Naive thymus-derived CD4-positive, alpha-beta T cell (primary cell): ENCODE measurements at places on chromosomes 12 and 14.
A peak's percentile ranks its signal among the peaks of the same experiment; 100 is the strongest.

- DNase-seq = no peak
Measured at GRCh38 chr12:26987634-26988424, 26.4 kb downstream of the TM7SF3 start.

GRCh38 chr12:116465856-116466255 is 93.3 kb upstream of the MAP1LC3B2 start:
- DNase-seq = no peak

- no peak for DNase-seq
Measured at GRCh38 chr12:51019927-51020326, 6.3 kb downstream of the SLC11A2 start.

DNA sequence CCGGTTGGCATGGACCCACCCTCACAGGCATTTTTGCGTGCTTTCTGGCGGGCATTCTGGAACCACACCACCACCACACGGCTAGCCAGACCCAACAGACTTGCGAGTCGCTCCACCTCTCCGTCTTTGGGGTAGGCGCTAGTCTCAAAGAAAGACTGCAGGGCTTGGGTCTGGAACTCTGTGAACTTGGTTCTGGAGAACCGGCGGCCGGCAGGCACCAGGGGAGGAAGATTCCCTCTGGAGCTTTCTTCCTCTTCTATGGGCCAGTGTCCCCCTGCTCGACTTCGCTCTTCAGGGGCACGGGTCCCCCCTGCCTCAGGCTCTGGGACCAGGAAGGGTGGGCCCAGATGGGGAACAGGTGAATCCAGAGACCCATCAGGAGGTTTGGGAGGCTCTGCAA is 26.6 kb downstream of the ZFHX2 start:
- no peak for DNase-seq

GRCh38 chr12:112965643-112966042 is 12.7 kb upstream of the OAS2 start:
- DNase-seq = no peak

- DNase-seq = no peak
Measured at GRCh38 chr14:75967866-75968265, 13.9 kb downstream of the TGFB3 start.

GRCh38 chr12:117139025-117139717 is 40.0 kb upstream of the TESC start:
- no peak for DNase-seq

DNA sequence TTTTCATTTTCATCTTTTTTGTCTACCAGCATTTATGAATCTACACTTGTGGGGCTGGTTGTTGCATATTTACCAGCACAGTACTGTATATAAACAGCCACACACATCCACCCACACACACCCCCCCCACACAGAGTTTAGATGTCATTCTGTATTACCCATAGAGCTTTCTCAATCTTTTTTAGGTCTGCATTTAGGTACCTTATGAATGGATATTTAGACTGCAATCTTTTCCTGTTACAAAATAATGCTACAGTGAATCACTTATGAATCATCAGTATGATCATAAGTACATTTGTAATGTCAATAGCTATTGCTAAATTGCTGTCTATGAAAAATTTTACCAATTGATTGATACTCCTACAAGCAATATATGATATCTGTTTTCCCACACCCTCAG is 67.3 kb upstream of the STK38L start:
- no peak for DNase-seq

DNA sequence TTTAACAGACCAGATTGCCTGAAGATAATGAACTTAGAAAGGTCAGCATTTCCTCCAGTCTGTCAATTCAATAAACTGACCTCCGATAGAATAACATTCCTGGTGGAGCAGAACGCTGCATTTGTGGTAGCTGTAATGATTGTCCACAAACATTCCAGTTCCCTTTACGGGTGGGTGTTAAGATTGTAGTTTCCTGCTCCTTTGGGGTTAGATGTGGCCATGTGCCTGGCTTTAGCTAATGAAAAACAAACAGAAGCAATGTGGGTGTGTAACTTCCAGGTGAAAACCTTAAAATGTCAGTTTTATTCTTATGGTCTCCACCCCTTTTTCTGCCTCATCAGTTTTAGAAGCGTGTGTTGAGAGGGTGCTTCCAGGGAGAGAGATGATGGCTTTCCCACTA is 217.3 kb upstream of the CRY1 start:
- DNase-seq = no peak

GRCh38 chr14:100340423-100340813 is 17.3 kb downstream of the SLC25A47 start:
- no peak for DNase-seq

DNA sequence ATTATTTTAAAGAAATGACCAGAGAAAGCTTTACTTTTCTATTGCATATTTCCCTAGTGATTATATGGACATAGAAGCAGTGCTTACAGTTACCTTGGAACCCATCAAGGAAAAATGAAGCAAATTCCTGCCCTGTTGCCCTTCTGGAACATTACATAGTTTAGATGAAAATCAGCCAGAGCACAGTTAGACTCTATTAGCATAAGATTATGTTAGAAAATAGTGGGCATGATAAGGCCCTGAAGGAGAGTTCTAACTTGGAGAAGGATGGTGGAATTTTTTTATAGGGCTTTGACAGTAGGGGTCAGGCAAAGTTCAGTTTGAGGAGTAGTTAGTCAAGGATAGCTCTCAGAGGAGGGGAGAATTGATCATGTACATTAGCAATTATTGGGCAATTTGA is 74.3 kb downstream of the FUT8 start:
- no peak for DNase-seq

DNA sequence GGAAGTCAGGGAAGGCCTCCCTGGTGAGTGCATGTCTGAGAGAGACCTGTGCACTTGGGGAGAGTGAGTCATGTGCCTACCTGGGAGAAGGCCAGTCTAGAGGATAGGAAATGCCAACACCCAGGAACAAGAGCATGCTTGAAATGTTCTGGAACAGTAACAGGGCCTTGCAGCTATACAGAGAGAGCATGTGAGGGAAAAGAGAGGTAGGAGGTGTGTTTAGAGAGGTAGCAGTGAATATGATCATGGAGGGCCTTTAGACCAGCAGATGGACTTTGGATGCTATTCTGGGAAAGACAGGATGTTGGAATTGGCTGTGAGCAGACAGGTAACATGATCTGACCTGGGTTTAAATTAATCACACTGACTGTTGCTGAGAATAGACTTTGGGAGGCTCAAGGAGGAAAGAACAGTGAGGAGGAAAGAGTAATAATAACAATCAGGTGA is 1143.6 kb downstream of the FLRT2 start:
- no peak for DNase-seq

DNA sequence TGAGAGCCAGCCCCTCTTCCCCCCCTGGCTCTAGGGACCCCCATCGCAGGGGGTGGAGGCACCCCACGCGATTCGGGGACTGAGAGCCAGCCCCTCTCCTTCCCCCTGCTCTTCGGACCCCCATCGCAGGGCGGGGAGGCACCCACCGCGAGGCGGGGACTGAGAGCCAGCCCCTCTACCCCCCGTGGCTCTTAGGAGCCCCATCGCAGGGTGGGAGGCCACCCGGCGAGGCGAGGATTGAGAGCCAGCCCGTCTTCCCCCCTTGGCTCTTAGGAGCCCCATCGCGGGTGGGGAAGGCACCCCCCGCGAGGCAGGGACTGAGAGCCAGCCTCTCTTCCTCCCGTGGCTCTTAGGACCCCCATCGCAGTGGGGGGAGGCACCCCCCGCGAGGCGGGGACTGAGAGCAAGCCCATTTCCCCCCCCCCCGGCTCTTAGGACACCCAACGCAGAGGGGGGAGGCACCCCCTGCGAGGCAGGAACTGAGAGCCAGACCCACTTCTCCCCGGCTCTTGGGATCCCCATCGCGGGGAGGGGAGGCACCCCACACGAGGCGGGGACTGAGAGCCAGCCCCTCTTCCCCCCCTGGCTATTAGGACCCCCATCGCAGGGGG is 45.6 kb downstream of the DDX11 start:
- DNase-seq = no peak

- DNase-seq = no peak
Measured at GRCh38 chr14:104140463-104141331, 2.3 kb downstream of the KIF26A start.

DNA sequence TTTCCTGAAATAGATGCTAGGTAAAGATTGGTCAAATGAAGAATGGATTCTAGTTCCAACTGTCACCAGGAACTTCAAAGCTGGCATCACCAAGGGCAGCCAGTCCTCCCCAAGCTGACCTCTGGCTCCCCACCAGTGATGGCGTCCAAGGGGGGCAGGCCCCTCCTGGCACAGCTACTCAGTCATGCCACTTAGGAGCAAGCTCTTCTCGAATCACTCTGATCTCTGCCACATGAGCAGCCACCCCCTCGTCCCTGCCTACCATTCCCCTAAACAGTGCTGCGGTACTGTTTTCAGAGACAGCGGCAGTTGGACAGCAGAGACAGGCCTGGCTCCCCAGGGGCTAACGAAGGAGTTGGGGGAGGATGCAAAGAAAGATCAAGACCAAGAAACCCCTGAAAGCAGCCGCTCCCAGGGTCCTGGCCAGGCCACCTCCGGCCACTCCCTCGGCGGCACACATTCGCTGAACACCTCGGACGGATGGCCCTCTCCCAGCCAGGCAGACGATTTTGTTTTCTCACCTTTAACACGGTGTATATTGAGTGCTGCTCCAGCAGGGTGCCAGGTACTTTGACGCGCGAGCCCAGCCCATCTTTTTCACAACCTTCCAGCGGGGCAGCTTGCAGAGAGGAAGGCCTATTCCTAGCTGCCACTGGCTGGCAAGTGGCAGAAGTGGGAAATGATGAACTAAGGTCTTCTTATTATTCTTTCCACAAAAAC is 47.4 kb downstream of the ARL6IP4 start:
- DNase-seq = no peak

- DNase-seq = no peak
Measured at GRCh38 chr14:89201645-89202044, 215.4 kb downstream of the FOXN3 start.

DNA sequence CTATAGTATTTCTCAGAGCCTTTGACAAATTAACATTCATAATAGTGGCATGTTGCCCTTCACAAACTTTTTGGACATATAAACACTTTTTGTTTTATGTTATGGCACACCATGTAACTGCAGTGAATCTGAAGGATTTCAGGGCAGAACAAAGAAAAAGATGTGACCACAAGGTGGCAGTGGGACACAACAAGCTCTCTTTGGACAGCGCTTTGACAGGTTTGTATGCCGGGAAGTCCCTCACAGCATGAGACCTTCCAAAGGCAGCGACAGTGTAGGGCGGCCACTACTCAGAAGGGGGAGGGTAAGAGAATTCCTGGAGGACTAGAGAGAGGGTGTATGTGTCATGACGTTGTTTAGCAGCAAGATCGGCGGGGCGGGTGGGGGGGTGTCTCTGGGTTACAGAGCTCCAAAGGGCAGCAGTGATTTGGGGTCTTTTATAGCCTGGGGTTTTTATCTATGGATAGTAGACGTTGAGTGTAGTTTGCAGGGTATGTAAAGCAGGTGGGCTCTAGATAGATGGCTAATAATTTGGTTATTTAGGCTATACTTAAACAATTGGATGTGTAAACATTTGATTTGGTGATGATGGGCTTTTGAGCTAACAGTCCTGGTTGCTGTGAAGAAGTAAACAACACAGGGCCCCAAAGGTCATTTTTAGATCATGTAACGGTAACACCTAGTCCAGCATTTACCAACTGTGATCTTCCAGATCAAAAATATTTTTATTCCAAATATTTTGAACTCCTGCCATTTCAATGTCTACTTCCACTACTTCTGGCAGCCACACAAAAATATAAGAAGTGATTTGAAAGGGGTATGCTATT is 22.9 kb downstream of the ETFBKMT start:
- peak; percentile 66 for DNase-seq

DNA sequence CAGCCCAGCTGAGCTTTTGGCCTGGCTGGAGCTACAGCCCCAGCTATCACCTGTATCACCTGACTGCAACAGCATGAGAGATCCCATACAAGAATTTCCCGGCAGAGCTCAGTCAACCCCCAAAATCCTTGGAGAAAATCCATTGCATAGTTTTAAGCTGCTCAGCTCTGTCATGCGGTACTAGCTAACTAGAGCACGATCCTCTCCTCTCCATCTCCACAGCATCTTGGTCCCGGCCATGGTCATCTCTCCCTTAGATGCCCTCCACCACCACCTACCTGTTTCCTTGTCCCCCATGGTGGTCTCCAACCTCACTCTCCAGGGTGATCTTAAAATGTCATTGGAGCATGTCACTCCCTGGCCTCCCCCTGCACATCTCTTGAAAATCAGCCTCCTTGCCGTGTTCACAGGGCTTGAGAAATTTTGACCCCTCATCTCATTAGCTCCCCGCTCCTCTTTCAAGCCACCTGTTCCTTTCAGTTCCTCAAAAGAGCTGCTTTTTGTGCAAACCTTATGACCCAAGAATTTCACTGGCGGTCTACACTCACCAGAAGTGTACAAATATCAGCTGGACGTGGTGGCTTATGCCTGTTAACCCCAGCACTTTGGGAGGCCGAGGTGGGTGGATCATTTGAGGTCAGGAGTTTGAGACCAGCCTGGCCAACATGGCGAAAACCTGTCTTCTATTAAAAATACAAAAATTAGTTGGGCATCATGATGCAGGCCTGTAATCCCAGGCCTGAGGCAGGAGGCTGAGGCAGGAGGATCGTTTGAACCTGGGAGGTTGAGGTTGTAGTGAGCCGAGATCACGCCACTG is 8.1 kb upstream of the CLMN start:
- no peak for DNase-seq
